GM23248 (cell line): ENCODE measurements at places on chromosomes 13 and 19.

GRCh38 chr19:48117515-48118130 is 7.0 kb upstream of the PLA2G4C start:
- no peak for DNase-seq

- DNase-seq, result peak; percentile 60
Observed at GRCh38 chr19:30228113-30228834, 143.9 kb upstream of the ZNF536 start.

DNA sequence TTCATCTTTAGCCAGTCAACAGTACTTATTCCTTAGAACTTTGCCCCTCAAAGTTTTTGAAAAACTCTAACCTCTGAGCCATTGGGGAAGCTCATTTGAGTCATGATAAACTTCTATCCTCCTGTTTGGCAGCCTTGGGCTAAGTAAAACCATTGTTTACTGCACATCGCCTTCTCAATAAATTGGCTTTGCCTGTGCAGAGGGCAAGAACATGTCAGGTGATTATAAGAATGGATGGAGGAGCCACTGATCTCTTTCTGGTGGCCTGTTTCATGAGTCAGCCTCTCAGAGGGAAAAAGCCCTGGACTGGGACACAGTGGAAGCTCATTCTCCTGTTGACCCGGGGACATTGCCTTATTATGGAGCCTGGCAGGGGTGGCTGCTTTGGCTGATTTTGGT is 19.4 kb upstream of the PSG4 start:
- DNase-seq, result no peak

GRCh38 chr13:65275838-65276630 is 1954.1 kb downstream of the PCDH9 start:
- no peak for DNase-seq

DNA sequence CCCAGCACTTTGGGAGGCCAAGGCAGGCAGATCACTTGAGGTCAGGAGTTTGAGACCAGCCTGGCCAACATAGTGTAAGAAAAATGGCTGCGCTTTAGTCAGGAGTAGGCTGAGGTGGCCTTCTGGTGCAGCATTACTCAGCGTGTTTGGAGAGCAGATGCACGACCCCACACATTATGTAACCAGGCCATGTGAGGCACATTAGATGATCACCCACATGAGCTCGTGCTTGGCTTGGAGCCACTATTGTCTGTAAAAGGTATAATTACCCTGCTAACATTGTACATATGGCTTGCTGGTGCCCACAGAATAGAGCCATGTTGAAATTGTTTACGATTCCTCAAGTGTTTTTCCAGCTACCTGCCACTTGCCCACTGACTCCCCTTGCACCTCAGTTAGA is 24.0 kb upstream of the SCEL start:
- no peak for DNase-seq

GRCh38 chr13:35964863-35965180 is 166.4 kb downstream of the DCLK1 start:
- no peak for DNase-seq

DNA sequence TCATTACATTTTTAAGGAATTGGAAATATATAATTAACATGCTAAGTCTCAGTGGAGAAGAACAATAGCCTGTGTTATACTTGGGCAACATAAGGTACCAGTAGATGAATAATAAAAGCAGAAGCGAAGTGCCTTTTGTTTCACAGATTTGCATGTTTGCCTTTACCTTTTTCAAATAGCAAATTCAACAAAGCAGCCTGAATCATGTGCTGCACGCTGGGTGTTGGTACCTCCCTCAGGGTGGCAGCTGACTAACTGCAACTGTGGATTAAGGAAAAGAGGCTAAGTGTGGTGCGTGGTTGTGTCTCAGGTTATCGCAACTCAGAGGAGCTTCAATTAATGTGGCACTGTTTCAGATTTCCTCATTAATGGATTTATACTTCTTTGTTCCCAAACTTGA is 189.0 kb downstream of the LMO7 start:
- DNase-seq, result no peak

GRCh38 chr13:110113284-110113764 is 193.6 kb downstream of the COL4A1 start:
- DNase-seq, result peak; percentile 91

DNA sequence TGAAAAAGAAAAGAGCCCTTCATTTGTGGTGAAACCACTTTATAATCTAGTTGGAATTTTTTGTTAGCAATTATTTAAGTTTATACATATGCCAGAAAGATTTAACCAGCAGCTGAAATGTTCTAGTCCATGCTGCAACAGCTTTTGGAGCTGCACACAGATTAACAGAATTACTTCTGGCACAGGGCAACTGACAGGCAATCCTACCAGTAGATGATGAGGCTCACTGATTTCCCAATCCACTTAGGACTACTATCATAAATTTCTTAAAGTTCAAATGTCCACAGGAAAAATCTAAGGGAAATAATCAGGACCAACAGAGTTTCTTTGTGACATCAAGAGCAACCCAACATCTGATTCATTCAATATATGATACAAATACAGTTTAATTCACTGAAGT is 78.8 kb downstream of the CRYL1 start:
- peak; percentile 26 for DNase-seq

GRCh38 chr13:114179087-114179658 is at the start of gene CFAP97D2:
Gene CFAP97D2 (plus strand): TSS chr13:114179257. CDS start chr13:114179331, 74 bp downstream.
- no peak for DNase-seq

GRCh38 chr13:99661791-99662190 is 160.5 kb downstream of the TM9SF2 start:
- DNase-seq, result no peak

GRCh38 chr13:48476686-48477085 is 56.2 kb downstream of the RCBTB2 start:
- DNase-seq, result no peak

- DNase-seq, result no peak
Observed at GRCh38 chr13:37716420-37717195, 118.0 kb upstream of the POSTN start.

- DNase-seq, result no peak
Observed at GRCh38 chr13:21434588-21434987, 24.5 kb downstream of the ZDHHC20 start.

DNA sequence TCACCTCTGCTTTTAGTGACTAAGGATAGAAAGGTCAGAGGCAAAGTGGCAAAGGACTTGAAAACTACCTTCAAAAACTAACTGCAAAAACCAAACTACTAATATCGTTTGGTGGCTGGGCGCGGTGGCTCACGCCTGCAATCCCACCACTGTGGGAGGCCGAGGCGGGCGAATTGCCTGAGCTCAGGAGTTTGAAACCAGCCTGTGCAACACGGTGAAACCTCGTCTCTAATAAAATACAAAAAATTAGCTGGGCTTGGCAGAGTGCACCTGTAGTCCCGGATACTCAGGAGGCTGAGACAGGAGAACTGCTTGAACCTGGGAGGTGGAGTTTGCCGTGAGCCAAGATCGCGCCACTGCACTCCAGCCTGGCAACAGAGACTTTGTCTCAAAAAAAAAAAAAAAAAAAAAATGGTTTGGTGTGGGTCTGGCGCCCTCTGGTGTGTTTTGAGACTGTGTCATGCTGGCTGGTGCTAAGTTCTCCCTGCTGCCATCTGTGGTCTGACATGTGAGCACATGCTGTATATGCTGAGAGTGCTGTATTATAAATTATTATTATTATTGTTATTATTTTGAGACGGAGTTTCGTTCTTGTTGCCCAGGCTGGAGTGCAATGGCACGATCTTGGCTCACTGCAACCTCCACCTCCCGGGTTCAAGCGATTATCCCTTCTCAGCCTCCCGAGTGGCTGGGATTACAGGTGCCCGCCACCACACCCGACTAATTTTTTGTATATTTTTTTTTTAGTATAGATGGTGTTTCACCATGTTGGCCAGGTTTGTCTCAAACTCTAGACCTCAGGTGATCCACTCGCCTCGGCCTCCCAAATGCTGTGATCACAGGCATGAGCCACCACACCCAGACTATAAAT is 36.0 kb upstream of the RNF17 start:
- DNase-seq, result peak; percentile 95

DNA sequence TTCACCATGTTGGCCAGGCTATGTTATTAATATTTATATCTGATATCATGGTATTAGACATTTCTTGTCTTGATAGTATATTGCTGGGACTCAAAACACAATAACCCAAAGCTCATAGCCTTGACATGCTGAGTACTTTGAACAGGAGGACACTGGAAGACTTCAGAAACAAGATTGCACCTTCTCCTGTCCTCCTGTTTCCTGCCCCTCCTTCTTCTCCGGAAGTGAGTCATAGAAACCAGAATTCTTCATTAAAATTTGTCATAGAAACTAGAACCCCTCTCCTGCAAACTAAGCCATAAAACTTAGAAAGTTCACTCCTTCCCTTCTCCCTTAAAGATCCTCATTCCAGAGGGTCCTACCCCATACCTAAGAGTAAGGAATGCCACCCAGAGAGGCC is 400.2 kb downstream of the SLITRK5 start:
- no peak for DNase-seq

DNA sequence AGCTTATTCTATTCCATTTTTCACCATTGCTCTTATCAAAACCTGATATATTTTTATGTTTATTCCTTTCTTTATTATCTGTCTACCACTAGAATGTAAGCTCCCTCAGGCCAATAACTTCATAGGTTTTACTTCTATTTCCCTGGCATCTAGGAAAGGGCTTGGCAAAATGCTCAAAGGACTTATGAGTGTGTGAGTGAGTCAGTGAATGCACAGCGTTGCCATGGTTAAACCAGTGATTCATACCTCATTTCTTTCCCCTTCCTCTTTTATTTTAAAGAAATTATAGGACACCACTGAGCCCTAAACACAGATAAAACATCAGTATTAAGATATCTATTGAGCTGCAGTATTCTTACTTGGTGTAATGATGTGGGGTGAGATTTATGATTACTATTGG is 162.1 kb downstream of the GPC6 start:
- DNase-seq, result peak; percentile 47

DNA sequence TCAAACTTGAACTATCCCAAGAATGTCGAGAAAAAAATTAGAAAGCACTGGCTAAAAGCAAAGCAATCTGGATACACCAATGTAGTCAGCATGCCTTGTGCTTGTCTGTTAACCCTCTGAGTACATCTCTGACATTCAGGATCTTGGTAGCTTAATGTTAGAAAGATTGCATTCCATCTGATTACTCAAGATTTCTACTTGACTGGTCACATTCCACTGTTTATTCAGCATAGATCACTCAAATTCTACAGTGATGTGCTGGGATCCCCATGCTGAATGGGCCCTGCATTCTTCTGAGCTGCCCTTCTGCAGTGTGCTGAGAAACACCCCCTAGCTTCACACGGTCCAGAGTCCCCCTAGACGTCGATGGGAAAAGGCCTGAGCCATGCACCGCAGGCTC is 295.4 kb upstream of the MAB21L1 start:
- DNase-seq, result peak; percentile 82

GRCh38 chr13:93345770-93346169 is 119.2 kb downstream of the GPC6 start:
- peak; percentile 12 for DNase-seq

- peak; percentile 92 for DNase-seq
Observed at GRCh38 chr19:3986260-3987041, 1.2 kb upstream of the EEF2 start.

DNA sequence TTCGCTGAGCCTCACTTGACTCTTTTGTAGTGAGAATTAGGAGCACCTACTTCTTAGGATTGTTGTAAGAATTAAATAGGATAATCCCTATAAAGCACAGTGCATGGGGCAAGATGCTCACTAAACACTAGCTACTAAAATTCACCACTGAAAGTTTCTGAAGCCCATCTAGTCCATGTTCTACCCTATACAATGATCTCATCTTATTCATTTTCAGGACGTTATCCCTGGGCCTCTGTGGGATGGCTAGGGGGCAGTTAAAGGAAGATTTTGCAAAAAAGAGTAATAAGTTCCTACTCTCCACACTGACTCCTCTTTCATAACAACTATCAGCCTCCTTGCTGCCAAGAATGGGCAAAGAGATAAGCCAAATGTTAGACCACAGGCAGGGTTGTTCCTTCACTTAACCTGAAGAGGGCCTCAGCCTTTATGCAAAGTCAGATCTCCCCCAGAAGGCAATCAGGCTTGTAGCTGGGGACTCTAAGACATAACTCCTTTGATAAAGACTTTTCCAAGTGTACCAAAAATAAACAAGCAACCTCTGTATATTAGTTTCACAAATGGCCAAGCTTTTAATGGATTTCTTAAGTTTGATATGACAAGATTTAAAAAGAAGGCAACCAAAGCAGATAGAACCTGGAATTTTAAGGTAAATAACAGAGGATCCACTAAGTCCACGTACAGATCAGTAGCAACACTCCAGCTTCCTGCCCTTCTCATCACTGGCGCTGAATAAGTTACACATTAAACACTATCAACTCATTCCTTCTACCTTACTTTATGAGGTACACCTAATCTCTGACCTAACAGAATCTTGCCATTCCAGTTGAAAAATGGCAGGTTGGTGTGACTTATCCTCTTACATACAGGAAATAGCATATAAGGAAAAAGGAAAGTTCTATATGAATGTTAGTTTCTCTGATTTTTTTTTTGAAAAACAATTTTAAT is 44.4 kb downstream of the ELF1 start:
- DNase-seq, result peak; percentile 51

- no peak for DNase-seq
Observed at GRCh38 chr13:110881839-110882627, 32.8 kb downstream of the ANKRD10 start.

DNA sequence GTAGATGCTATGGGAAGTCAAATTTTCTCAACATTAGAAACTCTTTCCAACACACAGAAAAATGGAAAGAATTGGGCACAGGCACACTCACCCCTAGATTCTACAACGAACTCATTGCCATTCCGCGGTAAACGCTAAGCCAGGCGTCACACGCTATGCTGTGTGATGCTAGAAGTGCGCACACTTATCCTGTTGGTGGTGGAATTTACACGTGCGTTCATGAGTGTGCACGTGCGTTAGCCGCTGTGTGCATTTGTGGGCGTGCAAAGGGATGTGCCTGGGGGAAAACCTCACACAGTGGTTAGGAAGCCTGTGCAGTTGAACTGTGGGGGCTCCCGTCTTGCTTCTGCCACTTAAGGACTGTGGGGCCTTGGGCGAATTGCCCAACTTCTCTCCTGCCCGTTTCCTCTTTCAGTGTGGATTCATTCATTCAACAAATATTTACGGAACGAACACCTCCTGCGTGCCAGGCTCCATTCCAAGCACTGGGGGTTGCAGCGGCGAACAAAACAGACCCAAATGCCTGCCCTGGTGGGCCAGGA is 7.7 kb downstream of the NFILZ start:
- DNase-seq, result no peak

- DNase-seq, result peak; percentile 86
Observed at GRCh38 chr13:41780715-41781706, 179.9 kb downstream of the VWA8 start.
